A673 (cell line): ENCODE measurements at places on chromosomes 6 and 20. TPM values are rescaled to one million over a fixed set of nuclear protein-coding genes. Genes with fewer than 3 reads are reported as not detected.

DNA sequence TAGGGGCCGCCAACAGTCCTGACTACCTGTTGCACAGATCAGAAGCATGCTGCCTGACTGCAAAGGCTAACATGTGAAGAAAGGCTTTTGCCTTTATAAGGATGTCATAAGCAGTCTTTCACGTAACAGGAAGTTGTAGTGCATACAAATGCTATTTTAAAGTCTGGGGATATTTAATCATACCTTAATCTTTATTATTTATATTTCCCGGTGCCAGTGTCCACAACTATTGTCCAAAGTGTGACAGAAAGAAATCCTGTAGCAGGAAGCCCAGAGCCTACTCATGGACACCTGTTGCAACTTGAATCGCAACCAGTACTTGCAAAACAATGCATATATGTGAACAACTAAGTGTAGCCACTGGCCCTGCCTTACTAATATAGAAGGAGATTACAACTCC lies 235.8 kb downstream of the ALDH8A1 start:
- H3K36me3 ChIP-seq: no peaks in the 10 kb centered on the region
- H3K4me3 ChIP-seq: no peak overlapping the region
- no peak for DNase-seq
- no peaks in the 10 kb centered on the region for H3K27me3 ChIP-seq
- no peak overlapping the region for H3K27ac ChIP-seq

GRCh38 chr6:32889533-32889932 lies 35.5 kb downstream of the PSMB9 start:
- H3K27me3 ChIP-seq: no peaks in the 10 kb centered on the region
- no peak overlapping the region for H3K4me3 ChIP-seq
- no peak overlapping the region for H3K27ac ChIP-seq
- no peaks in the 10 kb centered on the region for H3K36me3 ChIP-seq

DNA sequence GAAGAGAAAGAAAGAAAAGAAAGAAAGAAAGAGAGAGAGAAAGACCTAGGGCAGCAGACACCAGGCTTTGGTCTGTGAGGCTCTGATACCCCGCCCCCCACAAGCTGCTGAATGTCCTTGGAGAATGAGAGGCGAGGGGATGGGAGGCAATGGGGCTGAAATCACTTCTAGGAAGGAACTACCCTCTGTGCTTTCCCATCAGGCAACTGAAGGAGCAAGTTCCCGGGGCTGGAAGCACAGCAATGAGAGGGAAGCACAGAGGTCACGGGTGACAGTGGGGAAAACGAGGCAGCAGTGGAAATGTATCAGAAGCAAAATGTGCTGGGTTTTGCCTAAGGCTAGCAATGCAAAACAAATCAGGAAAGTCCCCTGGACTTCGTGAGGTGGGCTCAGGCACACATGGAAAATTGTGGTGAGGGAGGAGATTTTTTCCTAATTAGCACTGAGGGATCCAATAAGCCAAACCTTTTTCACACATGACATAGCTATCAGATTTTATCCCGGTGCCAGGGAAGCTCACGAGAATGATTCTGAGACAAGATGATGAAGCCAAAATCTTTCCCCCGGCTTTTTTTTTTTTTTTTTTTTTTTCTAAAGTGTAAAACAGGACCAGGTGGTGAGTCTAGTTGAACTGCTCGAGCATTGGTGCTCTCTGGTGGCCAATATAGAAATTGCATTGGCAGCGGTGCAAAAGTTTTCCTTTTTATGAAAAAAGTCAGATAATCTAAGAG lies 16.8 kb upstream of the ARFGEF2 start:
- H3K4me3 ChIP-seq: peak overlapping the region; percentile 7
- H3K27me3 ChIP-seq: no peaks in the 10 kb centered on the region
- H3K36me3 ChIP-seq: no peaks in the 10 kb centered on the region

DNA sequence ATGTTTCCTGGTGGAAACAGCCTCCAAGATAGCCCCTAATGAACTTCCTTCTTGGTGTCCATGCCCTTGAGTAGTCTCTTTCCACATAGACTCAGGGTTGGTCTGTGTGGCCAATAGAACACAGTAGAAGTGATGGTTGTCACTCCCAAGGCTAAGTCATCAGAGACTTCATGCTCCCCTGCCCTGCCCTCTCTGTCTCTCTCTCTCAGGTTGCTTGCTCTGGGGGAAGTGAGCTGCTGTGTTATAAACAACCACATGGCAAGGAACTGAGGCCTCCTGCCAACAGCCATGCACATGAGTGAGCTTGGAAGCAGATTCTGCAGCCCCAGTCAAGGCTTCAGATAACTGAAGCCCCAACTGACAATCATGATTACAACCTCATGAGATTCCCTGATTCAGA lies 85.3 kb upstream of the SLC22A16 start:
- peaks cover 5% of the 10 kb centered on the region for H3K27me3 ChIP-seq
- no peaks in the 10 kb centered on the region for H3K36me3 ChIP-seq
- H3K4me3 ChIP-seq: no peak overlapping the region
- no peak for DNase-seq

DNA sequence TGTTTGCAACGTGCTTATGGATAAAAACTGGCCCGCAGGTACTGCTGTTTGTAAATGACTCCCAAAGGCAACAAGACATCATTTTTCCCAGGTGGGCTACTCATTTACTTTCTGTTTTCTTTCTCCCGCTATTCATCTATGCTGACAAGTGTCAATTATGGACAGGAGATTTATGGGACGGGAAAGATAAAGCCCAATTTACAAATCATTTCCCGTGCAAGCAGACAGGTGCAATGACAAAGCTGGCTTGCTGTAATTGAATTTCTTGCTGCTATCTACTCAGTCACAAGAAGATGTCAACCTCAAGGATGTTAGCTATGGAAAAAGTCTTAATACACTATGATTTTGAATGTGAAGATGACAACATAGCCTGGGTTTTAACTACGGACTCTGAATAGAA lies 125.5 kb downstream of the EPHA7 start:
- no peaks in the 10 kb centered on the region for H3K4me1 ChIP-seq
- H3K27ac ChIP-seq: no peak overlapping the region
- DNase-seq: no peak
- H3K36me3 ChIP-seq: no peaks in the 10 kb centered on the region

DNA sequence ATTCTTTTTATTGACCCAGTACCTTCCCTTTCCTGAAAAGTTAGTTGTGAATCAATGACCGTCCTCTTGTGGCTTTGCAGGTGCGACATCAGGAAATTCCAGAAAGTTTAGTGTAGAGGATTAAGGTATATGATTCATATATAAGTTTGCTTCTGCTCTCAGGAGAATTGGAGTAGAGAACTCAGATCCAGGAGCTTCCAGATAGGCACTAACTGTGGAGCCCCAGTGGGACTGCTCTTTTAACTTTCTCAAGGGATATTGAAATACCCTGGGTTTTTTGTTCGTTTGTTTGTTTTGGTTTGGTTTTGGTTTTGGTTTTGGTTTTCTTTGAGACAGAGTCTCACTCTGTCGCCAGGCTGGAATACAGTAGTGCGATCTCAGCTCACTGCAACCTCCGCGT lies 9.5 kb downstream of the TAAR2 start:
- no peaks in the 10 kb centered on the region for H3K4me1 ChIP-seq
- H3K36me3 ChIP-seq: no peaks in the 10 kb centered on the region
- DNase-seq: no peak
- no peak overlapping the region for H3K4me3 ChIP-seq
- peaks cover 8% of the 10 kb centered on the region for H3K27me3 ChIP-seq
- H3K27ac ChIP-seq: no peak overlapping the region

- DNase-seq: no peak
- no peaks in the 10 kb centered on the region for H3K36me3 ChIP-seq
- H3K4me1 ChIP-seq: no peaks in the 10 kb centered on the region
Observed at GRCh38 chr6:53717566-53717965, 52.0 kb upstream of the KLHL31 start.

- no peaks in the 10 kb centered on the region for H3K4me1 ChIP-seq
- no peak overlapping the region for H3K27ac ChIP-seq
- no peak overlapping the region for H3K4me3 ChIP-seq
- H3K27me3 ChIP-seq: peaks cover 36% of the 10 kb centered on the region
- H3K36me3 ChIP-seq: no peaks in the 10 kb centered on the region
- no peak for DNase-seq
Observed at GRCh38 chr20:49395183-49395582, 87.3 kb downstream of the KCNB1 start.

DNA sequence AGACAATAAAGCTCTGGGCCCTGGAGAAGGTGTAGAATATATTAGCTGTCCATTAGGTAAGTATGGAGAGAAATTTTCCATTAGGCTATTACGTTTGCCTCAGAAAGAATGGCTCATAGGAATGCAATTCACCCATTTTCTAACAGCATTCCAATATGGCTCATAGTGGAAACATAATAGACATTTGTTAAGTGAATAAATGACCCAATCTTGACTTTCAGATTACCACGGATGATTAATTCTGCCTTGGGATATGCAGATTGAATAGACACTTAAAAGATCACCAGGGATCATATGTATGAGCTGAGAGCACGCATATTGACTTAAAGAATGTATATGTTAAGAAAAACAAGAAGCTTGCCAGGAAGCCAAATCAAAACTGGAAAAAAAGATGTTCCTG lies 209.1 kb upstream of the CDYL start:
- no peak overlapping the region for H3K27ac ChIP-seq
- no peak overlapping the region for H3K4me3 ChIP-seq
- no peaks in the 10 kb centered on the region for H3K36me3 ChIP-seq
- no peaks in the 10 kb centered on the region for H3K27me3 ChIP-seq

GRCh38 chr6:150076196-150076893 lies 7.4 kb upstream of the ULBP3 start:
- no peak for DNase-seq
- H3K4me1 ChIP-seq: no peaks in the 10 kb centered on the region
- H3K27ac ChIP-seq: no peak overlapping the region
- H3K27me3 ChIP-seq: no peaks in the 10 kb centered on the region

- no peaks in the 10 kb centered on the region for H3K4me1 ChIP-seq
- H3K27ac ChIP-seq: no peak overlapping the region
- no peaks in the 10 kb centered on the region for H3K36me3 ChIP-seq
- no peak overlapping the region for H3K4me3 ChIP-seq
Observed at GRCh38 chr20:33875534-33876026, 64.4 kb downstream of the CHMP4B start.

DNA sequence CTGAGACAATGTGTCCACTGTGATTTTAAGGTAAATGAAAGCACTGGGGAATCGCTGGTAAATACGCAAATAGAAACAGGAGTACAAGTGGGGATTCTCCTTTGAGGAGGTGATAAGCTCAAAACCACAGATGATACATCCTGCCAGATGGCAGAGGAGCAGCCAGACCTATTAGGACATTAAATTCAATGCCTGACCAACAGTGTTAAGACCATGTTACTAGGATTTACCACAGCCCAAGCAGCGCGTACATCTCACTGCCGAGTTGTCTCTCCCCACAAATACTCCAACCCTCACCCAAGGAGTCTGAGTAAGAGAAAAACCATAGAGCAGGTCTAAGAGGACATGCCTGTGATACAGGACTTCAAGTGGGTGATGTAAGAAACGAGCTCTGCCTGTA lies 68.9 kb upstream of the TULP1 start:
- no peak overlapping the region for H3K27ac ChIP-seq
- no peak for DNase-seq
- H3K4me1 ChIP-seq: no peaks in the 10 kb centered on the region
- H3K27me3 ChIP-seq: no peaks in the 10 kb centered on the region
- H3K36me3 ChIP-seq: no peaks in the 10 kb centered on the region
- H3K4me3 ChIP-seq: no peak overlapping the region

DNA sequence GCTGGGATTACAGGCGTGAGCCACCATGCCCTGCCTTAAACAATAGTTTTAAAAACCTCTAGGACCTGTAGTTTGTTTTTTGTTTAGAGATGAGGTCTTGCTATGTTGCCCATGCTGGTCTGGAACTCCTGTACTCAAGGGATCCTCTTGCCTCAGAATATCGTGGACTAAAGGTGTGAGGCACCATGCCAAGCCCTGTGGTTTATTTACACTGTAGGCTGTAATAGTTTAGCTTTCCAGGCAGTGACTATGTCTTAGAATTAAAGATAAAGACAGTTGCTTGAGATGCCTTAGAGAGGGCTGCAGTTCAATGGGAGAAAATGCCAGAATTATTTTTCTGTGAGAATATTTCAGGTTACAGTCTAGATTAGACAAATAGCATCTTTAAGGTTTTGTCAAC lies 72.9 kb downstream of the SGK1 start:
- no peak overlapping the region for H3K4me3 ChIP-seq
- no peaks in the 10 kb centered on the region for H3K36me3 ChIP-seq
- no peaks in the 10 kb centered on the region for H3K27me3 ChIP-seq
- no peak for DNase-seq

DNA sequence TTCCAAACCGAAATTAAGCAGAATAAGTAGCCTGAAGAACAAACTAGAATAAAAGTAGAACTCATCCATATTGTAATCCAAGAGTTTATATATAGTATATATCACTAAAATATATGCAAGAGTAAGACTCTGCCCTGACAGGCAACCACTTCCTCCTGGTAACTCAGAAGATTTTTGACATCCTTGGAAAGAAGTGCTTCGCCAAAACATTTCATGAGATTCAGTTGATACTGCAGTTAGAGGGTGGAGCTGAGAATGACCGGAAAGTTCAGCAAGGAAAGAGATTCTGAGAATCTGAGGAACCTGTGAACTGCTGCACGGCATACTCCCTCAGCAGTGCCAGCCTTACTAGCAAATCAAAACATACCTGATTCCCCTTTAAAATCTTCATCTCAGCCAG lies 79.6 kb downstream of the CDK19 start:
- H3K4me1 ChIP-seq: no peaks in the 10 kb centered on the region
- H3K27ac ChIP-seq: no peak overlapping the region
- no peak overlapping the region for H3K4me3 ChIP-seq
- no peaks in the 10 kb centered on the region for H3K36me3 ChIP-seq
- no peak for DNase-seq
- no peaks in the 10 kb centered on the region for H3K27me3 ChIP-seq

Gene KIAA0408
- 27.7 and 34.7 TPM in 2 replicates for total RNA-seq

Gene SLC17A2
- not detected in 2 replicates for total RNA-seq

Gene FOXC1
- total RNA-seq: 0.49 and 0.50 TPM in 2 replicates

Gene CST4
- total RNA-seq: not detected in 2 replicates

Gene ADGRB3
- total RNA-seq: 7.7 and 8.1 TPM in 2 replicates

Gene LAMP5
- not detected in 2 replicates for total RNA-seq

Gene OR2H2
- not detected in 2 replicates for total RNA-seq

Gene AVP
- not detected in 2 replicates for total RNA-seq

Gene SSTR4
- total RNA-seq: not detected in 2 replicates

Gene ADTRP
- total RNA-seq: not detected in 2 replicates

Gene CAGE1
- 0.19 and 0.31 TPM in 2 replicates for total RNA-seq

Gene PDYN
- total RNA-seq: not detected in 2 replicates

Gene THBD
- total RNA-seq: not detected in 2 replicates
